ENCODE measurements at places on chromosomes 4 and X.

DNA sequence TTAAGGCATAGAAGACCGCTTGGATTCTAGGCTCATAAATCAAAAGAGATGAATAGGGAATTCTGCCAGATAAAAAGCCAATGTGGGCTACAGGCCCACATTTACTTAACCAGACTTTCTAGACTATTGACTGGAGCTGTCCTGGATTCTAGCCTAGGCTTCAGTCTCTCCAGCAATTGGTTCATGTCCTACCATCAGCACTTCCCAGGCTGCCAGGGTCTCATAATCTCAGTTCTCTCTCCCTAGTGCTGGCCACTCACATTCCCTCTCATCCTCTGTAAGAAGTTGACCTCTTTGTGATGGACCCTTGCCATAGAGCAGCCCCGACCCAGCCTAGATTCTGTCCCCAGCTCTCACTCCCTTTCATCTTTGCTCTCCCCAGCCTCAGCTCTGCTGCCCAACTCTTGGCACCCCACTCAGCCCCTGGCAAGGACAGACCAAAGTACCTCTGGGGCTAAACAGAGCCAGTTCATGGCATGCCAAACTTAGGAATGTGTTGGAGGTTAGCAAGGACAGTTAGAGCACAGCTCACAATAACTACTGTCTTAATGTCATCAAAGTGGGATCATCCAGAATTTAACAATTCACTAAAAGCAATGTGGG lies 396.2 kb downstream of the INPP4B start:
- no peak for DNase-seq

DNA sequence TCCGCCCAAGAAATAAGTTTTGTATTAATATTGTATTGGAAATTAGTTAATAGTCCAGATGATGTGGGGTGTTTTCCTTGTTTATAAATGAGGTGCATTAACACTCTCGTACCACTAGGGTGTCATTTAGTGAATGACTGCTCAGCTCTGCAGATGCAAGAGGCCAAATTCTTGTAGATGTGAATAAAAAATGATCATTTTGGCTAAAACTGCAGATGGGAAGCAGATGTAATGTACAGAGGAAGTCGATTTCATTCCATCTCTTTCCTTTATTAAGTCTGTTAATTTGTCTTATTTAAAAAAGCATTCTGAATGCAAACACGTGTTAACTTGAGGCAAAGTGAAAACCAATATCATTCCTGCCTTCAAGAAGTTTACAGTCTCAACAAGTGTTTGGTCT lies 108.1 kb downstream of the DHX15 start:
- no peak for DNase-seq

DNA sequence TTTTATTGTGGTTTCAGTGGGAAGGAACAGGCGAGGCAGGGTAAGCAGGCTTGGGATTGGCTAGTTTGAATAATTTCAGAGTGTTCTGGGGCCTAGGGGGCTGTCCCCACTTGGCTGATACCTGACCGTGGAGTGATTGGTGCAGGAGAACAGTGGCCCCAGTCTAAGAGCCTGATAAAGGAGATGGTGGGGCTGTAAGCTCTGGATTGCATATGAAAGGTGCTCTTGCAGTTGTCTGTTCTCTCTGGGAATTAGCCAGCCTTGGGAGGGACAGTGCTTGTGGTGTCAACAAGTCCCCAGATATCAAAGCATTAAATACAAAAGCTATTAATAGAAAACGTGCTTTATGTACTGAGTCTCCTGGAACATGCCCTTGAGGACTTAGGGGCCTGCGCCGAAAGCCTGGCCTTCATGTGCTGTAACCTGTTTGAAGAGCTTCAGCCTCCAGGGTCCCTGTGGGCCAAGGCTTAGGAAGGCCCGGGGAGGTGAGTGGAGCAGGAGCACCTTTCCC lies 30.4 kb upstream of the CLTRN start:
- DNase-seq = no peak

DNA sequence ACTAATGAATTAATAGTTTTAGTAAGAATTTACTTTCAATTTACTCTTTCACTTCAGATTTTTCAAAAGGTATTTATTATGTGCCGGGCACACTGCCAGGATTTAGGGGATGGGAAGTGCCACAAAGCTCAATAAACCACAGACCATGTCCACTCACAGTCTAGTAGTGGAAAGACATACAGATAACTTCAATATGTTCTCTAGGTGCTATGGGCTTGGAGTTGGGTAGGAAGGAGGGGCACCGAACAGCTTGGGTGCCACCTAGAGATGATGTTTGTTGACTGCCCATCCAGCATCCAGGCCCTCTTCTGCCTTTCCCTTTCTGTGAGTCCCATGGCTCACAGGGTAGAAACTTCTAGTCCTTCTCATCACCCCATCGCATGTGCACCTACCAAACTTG lies 17.8 kb downstream of the MFAP3L start:
- DNase-seq = no peak

DNA sequence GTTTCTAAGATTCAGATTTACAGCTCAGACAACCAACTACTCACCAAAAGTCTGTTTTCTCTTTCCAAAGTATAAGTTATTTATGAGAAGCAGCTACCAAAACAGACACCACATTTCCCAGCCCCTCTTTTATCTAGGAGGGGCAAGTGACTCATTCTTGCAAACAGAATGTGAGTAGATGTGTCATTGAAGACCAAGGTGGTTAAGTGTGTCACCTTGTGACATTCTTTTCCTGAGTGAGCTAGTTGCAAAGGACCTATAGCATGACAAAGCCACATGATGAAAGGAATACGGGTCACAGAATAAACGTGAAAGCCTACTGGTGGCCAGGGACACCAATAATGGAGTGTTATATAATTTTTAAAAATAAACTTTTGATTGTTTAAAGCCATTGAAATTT lies 50.0 kb downstream of the SLC7A11 start:
- no peak for DNase-seq

- DNase-seq = no peak
Measured at GRCh38 chr4:164318350-164318749, 435.6 kb upstream of the SMIM31 start.

GRCh38 chr4:76000279-76000678 lies 7.0 kb downstream of the CXCL9 start:
- no peak for DNase-seq

DNA sequence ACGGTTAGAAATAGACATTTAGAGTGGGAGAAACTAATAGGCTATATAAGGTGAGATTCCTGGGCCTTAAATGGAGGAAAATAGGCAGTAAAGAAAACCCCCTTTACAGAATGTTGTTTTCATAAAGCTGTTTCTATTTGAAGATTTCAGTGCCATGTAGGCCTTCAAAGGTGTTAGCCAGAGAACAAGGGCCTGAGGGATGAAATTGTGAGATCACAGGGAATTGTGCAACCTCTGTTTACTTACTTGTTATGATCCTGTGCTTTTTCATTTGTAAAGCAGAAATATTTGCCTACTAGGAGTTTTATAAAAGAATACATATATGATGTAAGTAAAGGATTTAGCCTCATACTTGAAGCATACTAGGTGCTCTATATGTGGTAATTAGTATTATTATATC lies 272.9 kb upstream of the ARX start:
- DNase-seq = no peak

GRCh38 chr4:2402048-2402842 lies 16.2 kb downstream of the ZFYVE28 start:
- no peak for DNase-seq

GRCh38 chrX:110395877-110396276 lies 37.2 kb downstream of the RTL9 start:
- DNase-seq = no peak

GRCh38 chr4:71269233-71269632 lies 69.6 kb upstream of the SLC4A4 start:
- no peak for DNase-seq

DNA sequence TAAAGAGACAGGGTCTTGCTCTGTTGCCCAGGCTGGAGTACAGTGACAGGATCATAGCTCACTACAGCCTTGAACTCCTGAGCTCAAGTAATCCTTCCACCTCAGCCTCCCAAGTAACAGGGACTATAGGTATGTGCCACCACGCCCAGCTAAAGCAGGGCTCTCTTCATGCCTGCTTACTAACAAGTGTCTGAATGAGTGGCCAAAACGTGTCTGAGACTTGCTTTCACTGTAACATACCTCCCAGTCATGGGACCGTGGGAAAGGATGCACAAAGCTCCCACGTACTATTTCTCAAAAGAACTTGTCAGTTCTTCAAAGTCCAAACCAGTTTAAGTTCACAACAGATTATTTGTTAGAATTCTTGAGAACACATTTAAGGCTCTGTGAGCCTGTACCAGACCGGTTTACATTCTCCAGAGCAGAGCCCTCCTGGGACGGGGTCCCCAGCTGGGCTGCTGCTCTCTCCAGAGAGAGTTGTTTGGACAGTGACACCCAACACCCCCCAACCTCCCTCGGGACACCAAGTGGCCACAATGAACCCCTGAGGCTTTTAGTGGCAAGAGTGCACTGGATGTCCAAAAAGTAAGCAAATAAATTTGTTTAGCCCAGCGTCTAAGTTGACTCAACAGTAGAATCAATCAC lies 24.1 kb downstream of the SH3KBP1 start:
- DNase-seq = no peak

DNA sequence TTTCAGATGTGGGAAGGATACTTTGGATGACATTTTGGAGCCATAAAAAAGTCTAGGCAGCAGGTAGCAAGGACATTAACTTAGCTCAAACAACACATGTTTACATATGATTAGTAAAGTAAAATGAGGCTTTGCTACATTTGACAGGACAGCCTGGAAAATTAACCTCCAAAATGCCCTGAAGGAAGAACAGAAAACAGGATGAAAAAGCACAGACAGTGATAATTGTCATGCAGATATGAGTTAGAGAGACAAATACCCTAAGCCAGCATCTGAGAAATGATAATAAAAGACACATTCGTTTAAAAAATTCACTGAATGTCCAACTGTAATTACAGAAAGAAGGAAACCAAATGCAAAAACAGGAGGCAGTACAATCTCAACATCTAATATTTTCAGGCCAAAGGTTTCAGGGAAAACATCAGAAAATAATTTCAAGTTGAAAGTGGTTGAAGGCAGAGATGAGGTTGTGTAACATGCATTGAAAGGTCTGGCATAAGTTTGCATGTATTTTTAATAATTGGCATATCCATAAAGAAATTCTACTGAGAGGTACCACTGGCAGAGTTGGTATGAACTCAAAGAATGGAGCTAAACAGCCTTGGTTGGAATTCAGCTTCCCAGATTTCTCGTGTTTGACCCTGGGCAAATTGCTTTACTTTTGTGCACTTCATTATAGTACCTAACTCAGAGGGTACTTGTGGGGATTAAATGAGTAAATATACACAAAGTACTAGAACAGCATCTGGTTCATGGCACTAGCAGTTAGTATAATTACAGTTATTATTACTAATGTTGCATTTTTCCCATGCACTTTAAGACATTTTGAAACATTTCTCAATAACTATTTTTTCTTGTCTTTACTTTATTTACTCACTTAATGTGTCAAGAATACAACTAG lies 54.4 kb upstream of the MAP9 start:
- DNase-seq = no peak

DNA sequence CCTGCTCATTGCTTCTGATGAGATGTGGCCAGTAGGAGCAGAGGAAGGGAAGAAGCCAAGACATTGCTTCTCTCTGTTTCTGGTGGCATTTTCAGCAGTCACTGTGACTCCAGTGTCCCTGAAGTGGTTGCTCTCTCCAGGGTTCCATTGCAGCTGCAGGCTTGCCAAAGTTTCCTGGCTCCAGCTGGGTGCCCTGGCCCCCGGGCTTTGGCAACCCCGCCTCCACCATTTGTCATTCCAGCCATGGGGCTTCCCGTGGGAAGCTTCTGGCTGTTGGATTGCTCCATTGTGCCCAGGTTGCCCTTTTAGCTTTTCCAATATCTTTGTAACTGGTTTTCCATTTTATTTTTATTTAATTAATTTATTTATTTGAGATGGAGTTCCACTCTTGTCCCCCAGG lies 12.7 kb downstream of the FGFBP1 start:
- no peak for DNase-seq

DNA sequence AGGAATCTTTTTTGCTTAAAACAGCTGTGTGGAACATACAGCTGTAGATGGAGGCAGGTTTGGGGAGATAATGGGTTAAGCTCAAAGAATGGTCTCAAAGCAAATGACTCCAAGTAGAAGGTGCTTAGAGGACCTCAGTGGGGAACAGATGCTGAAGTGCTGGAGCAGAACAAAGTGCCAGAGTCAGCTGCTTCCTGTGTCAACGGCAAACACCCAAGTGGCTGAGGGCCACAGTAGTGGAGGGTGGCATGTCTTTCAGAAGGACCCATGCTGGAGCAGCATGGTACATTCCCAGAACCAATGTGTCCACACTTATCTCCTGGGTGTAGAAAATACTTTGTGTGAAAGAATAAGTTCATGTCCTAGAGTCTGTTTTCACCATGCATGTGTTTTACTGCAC lies 197.5 kb downstream of the CCNG2 start:
- DNase-seq = no peak

- no peak for DNase-seq
Measured at GRCh38 chr4:87399148-87399547, 8.2 kb upstream of the HSD17B11 start.

GRCh38 chrX:123600181-123600580 lies 132.7 kb downstream of the THOC2 start:
- DNase-seq = no peak

- peak; percentile 79 for DNase-seq
Measured at GRCh38 chr4:6767748-6768538, 14.6 kb upstream of the KIAA0232 start.

DNA sequence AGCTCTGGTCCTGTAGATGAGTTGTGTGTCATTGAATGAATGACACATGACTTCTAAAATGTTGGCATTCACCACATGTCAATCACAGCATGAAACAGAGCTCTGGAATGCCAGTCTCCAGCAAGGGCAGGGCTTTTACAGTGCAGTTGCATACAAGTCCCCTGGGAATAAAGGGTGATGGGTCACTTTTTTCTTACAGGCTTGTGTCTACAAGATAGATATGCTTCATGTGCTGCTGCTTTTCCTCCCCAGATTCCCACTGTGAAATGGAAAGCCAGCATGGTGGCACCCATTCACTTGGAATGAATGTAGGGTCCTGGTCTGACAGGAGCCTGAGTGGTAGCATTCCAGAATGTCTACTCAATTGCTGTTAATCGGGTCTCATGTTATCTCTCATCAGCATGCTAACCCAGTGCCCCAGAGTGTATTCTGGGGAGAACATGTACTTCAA lies 159.1 kb upstream of the KIT start:
- no peak for DNase-seq

DNA sequence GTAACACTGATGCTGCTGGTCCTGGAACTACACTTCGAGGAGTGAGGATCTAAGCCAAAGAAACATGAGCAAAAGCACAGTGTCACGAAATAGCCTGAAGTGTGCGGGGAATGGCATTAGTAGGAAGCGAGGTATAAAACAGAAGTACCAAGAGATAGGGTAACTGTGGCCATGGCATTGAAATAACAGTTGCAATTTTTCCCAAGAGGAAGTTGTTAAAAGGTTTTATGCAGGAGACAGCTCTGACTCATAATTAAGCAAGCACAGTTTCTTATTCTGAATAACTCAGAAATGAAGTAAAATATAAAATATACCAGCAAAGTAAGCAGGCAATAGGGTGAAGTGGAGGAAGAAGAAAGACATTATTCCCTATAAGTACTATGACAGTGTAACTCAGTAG lies 90.3 kb upstream of the TMEM150C start:
- DNase-seq = no peak

GRCh38 chrX:134032441-134032840 lies 47.0 kb upstream of the GPC3 start:
- no peak for DNase-seq

Measured in chondrocyte (in vitro differentiated cells).